ENCODE measurements at places on chromosomes 13 and 19.

DNA sequence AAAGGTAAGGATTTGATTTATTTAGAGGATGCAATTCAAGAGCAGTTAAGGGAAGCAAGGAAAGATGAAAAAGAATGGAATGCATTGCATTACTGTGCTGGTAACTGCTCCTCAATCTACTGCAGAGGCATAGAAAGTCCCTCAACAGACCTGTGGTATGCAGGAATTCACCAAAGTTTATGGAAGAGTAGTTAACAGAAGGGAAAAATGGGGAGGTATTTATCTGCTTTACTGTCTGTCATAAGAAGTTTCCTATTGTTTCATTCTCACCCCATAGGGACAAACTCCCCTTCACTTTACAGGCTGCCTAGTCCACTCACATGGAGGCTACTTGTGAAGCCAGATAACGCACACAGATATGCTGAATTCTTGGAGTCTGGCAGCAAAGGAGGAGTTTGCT lies 354.9 kb upstream of the SPRY2 start:
- no peak for DNase-seq

DNA sequence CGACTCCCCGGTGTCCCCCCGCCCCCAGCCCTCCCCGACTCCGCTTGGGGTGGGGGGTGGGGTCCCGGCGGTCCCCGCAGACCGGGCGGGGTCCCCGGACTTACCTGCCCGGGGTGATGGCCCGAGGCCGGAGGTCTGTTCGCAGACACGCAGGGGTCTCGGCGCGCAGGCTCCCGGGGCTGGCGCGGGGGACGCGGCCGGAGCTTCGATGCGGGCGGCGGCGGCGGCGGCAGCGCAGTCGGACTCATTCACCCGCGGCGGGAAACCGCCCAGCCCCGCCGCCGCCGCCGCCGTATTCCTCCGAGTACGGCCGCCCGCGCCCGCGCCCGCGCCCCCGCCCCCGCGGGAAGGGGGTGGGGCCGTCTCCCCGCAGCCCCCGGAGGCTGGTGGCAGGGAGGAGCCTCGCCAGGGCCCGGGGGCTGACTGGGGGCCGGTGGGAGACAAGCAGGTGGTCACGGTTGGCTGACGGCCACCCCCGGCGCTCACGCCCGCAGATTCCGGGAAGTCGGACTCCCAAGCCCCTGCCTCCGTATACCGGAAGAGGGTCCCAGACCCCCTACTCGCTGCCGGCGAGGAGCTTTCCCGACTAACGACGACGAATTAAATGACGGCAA lies at the start of gene C2CD4C:
Gene C2CD4C (minus strand): TSS at position 246 of the 614 bp plus-strand sequence. CDS start 786 bp downstream, outside the sequence.
- DNase-seq, result no peak

- DNase-seq, result peak; percentile 39
Measured at GRCh38 chr19:45469945-45470761, 2.4 kb downstream of the FOSB start.

DNA sequence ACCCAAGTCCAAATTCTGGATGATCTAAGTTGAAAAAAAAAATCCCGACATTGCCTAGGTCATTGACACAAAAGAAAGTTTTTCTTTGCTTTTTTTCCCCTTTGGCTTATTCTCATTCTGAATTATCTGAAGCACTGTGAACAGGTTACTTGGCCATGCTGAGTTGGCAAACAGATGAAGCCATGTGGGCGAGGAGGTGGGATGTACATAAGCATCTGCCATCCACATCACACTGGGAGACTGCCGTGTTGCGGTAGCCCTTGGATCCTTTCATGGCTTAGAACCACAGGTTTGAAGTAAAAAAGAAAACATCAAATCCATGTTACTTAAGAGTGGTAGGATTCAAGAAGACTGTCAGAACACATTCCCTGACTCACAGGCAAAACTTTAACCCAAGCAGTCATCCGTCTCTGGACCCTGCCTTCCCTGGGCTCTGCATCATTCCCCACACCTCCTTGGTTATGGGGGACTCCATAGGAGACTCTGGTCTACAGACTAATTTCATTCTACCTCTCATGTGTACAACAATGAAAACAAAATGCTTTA lies 242.5 kb upstream of the SERP2 start:
- DNase-seq, result no peak

- DNase-seq, result no peak
Measured at GRCh38 chr13:112955956-112956355, 13.1 kb upstream of the MCF2L start.

DNA sequence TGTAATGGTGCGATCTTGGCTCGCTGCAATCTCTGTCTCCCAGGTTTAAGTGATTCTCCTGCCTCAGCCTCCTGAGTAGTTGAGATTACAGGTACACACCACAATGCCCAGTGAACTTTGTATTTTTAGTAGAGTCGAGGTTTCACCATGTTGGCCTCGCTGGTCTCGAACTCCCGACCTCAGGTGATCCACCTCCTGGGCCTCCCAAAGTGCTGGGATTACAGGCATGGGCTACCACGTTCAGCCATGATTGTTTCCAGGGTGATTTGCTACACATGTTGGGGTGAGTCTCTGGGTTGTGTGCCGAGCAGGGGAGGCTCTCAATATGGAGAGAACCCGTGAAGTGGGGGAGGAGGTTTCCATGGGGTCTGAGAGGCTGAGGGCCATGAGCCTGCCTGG lies 24.8 kb upstream of the CEACAM21 start:
- no peak for DNase-seq

- no peak for DNase-seq
Measured at GRCh38 chr13:24777171-24777570, 13.2 kb downstream of the RNF17 start.

DNA sequence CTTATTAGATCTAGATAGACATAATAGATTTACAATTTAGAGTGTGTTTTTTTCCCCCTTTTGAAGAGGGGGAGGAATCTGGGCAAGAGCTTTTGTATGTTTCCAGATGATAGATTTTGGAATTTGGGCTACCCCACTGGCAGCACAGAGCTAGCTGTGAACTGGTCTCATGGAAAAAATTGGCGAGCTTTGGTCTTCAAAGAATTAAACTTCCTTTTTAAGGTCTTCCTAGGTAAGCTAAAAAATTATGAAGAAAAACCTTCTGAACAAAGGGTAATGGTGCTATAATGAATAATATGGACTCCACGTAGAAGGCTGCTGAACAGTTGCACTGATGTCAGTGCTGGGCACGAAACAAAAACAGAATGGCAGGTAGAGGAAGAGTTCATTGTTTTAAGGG lies 109.3 kb downstream of the ZIC5 start:
- no peak for DNase-seq

DNA sequence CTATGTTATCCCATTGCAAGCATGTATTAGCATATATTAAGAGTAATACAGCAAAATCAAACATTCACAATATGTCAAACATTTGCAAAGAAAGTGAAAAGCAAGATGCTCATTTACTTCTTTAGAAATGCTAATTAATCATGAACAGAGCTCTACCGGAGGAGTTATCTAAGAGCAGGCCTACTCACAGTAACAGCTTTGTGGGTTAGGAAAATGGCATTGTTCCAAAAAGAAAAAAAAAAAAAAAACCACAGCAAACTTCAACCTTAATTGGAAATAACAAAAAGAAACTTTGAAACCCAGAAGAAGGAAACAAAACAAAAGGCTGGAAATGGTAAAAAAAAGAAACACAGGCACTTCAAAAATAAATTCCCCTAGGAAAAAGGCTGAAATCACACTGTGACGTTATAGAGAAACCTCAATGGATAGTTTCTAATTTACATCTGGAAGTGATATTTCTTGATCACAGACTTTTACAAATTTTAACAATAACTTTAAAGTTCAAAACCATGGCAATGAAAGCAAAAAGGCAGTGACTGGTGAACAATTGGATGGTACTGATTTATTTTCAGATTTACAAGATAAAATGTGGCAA lies 1236.8 kb upstream of the SPRY2 start:
- no peak for DNase-seq
